ENCODE measurements at places on chromosomes 3 and 15.

GRCh38 chr15:26070095-26070532, 207.0 kb upstream of the ATP10A start:
- DNase-seq: no peak

- DNase-seq: no peak
Observed at GRCh38 chr15:40591389-40591788, 2.7 kb upstream of the KNL1 start.

DNA sequence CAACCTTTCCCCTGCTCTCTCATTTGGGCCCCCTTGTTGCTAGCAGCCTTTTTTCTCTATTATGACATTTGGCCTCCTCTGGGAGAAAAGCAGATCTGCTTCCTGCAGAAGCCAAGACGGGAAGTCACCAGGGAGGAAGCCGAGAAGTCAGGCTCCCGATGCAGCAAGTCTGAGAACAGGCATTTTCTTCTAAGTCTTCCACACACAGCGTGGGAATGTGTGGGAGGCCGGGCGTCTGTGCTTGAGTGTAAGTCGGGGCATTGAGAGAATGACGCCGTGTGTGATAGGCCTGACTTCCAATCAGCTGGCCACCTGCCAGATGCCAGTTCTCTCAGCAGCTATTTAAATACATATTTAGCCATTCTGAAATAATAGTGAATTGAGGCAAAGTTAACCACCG, 75.8 kb upstream of the FAM98B start:
- no peak for DNase-seq

GRCh38 chr3:146090521-146090920, 70.5 kb downstream of the PLOD2 start:
- DNase-seq: no peak

GRCh38 chr3:354432-354831, 157.9 kb downstream of the CHL1 start:
- no peak for DNase-seq

GRCh38 chr15:43871835-43872234, 45.0 kb downstream of the WDR76 start:
- no peak for DNase-seq

GRCh38 chr15:63067976-63068743, 25.6 kb downstream of the TPM1 start:
- no peak for DNase-seq

- no peak for DNase-seq
Observed at GRCh38 chr3:59754456-59755129, 704.8 kb upstream of the CFAP20DC start.

DNA sequence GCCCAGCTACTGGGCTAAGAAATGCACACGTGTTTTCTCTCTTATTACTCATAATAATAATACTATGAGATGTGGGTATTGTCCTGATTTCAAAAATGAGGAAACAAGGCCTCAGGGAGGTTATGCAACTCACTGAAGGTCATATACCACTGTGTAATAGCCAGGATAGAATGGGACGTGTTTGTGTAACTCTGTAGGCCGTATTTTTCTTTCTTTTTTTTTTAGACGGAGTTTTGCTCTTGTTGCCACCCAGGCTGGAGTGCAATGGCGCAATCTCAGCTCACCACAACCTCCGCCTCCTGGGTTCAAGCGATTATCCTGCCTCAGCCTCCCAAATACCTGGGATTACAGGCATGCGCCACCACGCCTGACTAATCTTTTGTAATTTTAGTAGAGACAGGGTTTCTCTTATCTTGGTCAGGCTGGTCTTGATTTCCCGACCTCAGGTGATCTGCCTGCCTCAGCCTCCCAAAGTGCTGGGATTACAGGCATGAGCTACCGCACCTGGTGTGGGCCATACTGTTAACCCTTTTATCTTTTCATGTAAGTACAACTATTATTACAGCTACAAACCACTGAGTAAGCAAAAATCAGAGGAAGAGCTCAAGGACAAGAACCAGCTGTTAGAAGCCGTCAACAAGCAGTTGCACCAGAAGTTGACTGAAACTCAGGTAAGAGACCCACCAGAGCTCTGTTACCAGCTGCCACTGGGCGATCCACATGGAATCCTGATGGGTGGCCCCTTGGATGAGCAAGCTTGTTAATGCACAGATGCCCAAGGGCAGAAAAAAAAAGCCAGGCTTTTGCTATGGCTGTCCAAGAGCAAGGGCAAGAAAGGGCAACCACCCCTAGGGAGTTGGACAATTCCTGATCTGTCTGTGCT, 6.7 kb downstream of the KNSTRN start:
- DNase-seq: no peak

DNA sequence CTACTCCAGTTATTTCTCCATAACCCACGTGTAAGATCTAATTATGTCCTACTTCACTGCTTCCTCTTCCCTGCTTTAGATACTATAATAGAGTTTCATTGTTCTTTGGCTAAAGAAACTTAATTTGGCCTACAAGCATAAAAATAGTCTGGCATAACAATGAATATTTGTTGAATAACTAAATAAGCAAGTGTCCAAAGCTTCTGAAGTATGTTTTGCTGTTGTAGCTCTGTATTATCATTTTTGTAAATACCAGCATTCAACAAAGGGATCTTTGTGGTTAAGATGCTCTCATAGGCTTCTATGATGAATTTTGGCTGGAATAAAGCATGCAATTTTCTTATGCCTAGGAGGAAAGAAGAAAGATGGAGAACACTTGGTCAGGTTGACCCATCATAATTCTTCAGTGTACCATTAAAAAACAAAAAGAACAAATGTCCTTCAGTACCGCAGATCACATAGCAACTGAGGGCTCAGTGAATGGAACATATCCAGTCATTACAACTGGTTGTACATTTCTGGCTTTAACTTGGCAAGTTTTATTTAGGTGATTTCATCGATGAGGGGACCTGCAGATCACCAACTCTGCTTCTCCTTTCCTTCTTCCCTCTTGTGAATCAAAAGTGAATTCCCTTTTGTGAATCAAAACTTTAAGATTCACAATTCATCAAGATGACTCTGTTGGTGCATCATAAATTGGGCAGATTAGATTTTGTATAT, 465.9 kb upstream of the TGFBR2 start:
- no peak for DNase-seq

- no peak for DNase-seq
Observed at GRCh38 chr15:38864827-38865581, 300.4 kb upstream of the RASGRP1 start.

GRCh38 chr3:144426366-144426765, 454.7 kb downstream of the DIPK2A start:
- DNase-seq: no peak

DNA sequence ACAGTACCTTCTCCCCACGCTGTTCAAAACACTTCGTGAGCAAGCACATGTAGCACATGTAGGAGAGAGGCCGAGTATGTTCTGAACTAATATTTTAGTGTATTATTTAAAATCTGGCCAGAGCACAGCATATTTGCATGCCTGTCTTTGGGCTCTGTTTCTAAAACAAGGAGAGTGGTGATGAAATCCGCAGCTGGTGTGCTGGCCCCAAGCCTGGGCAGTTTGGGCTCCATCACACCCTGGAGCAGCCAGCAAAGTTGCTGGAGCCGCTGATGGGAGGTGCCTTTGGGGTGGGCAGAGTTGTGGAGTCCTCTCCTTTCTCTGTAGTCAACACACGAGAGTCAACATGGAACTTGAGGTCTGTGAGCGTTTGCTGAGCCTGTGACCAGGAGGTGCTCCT, 116.6 kb downstream of the SLCO3A1 start:
- DNase-seq: no peak

GRCh38 chr3:45112939-45113338, 33.2 kb downstream of the CDCP1 start:
- no peak for DNase-seq

GRCh38 chr3:17836919-17837318, 94.5 kb upstream of the TBC1D5 start:
- DNase-seq: no peak

- DNase-seq: no peak
Observed at GRCh38 chr15:47294765-47295259, 422.5 kb upstream of the SEMA6D start.

DNA sequence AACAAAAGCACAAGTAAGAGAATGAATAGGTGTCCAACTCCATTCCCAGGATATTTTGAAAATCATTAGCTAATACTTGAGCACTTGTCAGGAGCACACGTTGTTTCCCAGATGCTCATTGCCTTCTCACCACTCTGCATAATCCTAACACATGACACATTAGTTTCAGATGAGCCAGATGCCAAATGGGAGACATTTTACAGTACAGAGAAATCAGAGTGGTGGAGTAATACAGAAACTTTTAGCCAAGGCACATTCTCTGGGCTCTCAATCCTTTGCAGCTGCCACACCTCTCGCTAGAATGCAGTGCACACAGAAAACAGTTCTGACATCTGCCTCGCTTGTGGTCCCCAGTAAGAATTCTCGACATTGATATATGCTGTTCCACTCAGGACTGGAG, 76.6 kb downstream of the P3H2 start:
- no peak for DNase-seq

GRCh38 chr3:48598323-48599076, 3.4 kb upstream of the COL7A1 start:
- DNase-seq: no peak

GRCh38 chr15:22735781-22736180, 50.7 kb upstream of the NIPA1 start:
- no peak for DNase-seq

DNA sequence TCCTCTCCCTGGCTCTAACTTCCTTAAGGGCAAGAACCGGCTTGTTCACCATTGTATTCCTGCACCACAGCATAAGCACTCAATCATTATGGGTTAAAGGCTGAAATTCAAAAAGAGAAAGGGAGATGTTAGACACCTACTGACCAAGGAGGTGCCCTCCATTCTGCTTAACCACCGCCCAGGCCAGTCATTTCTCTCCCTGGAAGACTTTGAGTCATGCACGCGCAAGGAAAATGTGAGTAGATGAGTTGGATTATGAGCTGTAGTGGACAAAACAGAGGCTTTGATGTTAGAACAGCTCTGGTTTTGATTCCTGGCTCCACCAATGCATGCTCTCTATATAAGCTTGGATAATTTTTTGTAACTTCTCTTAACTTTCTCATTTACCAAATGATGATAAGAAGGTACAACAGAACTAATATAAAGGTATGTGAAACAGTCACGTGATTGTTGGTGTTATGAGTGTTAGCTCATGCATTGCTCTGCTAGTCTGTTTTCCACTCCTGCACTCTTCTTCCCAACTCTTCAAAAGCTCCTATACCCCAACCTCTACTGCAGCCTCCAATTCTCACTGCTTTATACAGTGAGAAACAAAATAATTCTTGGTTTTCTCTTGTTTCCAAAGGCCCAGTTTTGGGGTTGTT, 148.4 kb upstream of the ATP11B start:
- no peak for DNase-seq
